Activated CD4-positive, alpha-beta T cell treated with anti-CD3 and anti-CD28 coated beads, Interleukin-10, Interleukin-2, amounts not matched to agents 100 ng/mL and 50 ng/mL, durations not matched to agents 16 hours and 8 hours (primary cell): ENCODE measurements at places on chromosomes 4 and X.
A peak's percentile ranks its signal among the peaks of the same experiment; 100 is the strongest.

DNA sequence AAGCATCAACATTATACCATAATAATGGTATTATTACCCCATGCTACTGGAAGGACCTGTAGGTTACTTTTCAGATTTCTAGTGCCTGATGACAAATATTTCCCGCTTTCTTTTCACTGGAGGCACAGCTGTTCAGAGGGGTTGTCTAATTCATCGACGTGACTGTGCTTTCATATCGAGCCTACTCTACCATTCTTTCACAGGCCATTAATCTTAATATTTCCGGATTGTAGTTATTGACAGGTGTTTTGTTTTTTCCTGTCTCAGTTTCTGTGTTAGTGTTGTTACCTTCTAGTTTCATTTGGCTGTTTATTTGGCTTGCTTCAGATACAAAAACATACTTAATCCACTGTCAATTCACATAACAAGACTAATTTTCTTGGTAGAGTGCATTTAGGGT lies 330.9 kb downstream of the SPOCK3 start:
- DNase-seq: no peak

DNA sequence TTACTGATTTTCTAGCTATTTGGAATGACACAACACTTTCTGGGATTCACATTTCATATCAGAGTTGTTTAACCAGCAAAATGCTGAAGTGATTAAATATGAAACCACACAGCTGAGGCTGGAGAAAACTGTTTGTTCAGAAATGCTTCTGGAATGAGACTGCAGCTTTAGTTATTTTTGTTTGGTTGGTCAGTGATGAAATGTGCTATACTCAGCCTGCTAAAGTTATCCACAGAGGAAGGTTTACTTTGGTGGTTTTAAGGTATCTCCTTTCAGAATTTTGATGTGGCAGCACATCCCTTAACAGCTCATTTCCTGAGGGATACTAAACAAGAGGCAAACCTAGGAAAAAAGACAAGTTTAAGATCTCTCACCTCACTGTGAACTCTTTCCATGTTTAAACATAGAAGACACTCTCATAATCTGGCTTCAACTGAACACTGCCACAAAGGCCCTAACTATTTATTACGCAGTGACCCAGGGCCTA lies 106.6 kb upstream of the PDE5A start:
- peak; percentile 0 for DNase-seq

DNA sequence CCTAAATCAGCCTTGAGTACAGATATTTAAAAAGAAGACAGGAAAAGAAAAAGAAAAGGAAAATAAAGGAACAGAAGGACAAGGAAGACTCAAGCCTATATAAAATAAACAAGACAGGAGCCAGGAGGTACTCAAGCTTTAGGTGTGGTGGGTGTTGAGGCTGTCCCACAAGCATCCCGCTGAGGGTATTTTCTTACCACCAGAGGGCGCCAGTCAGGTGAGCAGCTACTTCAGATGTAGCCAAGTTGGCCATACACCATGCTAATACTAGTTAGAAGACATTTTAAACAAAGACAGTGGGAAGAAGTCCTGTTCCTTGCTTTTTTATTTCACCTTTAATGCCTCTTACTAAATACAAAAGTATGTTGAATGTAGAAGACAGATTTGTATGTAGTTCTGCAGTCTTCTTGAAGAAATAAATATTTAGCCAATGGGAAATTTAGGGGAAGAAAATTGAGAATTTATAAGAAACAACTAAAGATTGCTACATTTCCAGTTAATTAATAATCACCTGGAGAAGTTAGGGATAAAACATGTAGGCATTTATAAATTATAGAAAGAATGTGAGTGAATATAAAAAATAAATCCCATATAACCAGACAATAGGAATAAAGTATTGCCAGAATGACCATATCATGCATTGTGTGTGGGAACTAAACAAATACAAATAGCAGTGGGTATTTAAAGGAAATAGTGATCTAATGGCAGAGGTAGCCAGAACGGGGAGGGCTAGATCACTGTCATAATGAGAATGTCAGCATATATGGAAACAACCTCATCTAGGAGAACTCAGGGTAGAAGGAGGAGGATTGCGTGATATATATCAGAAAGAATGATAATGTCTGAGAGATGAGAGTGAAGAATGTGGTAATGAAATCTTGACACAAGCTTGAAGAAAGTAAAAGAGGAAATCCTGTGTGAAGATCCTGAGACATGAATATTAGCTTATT lies 71.0 kb downstream of the MTHFD2L start:
- peak; percentile 87 for DNase-seq

DNA sequence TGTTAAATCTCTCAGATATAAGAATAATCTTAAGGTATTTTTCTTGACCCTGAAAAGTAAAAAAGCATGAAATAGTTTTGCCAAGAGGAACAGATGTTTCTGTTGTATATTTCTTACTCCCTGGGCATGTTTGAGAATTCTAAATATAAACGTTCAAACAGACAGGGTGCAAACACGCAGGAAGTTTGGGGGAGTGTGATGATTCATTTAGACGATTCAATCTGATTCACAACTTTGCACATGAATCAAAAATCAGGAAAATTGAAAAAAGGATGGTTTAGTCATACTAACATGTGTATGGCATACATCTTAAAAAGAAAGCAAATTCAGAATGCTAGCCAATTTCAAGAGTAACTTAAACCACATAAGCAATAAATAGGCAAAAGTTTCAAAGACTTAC lies 340.3 kb upstream of the GRID2 start:
- peak; percentile 42 for DNase-seq

DNA sequence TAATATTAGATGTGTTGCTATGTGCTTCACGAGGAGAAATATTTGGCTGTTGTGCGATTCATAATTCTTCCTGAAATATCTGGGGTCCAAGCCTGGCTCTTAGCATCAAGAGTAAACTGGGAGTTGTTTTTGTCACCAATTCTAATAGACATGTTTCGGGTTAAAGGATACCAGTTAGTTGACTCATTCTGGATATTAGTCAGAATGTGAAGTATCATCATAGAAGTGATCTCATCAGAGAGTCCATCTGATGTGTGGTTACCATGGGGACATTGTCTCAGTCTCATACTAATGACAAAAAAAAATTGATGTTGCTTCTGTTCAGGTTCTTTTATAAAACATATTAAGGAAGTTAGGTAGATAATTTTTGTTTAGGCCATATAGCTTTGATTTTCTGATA lies 57.2 kb upstream of the MTMR1 start:
- peak; percentile 79 for DNase-seq

- DNase-seq: no peak
Observed at GRCh38 chrX:99719140-99719539, 690.9 kb downstream of the PCDH19 start.

DNA sequence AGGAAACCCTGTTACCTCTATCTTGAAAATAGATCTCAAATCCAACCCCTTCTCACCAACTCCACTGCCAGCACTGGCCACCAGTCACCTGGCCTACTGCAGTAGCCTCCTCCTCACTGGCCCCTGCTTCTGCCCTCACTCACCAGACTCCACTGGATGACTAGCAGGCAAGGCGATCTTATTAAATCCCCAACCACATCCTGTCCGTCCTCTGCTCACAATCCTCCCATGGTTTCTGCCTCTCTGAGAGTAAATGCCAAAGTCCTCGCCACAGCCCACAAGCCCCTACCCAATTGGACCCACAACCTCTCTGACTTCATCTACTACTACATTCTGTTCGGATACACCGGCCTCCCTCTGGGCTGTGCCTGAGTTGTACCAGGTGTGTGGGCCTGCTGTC lies 5.4 kb upstream of the PIM2 start:
- DNase-seq: no peak

DNA sequence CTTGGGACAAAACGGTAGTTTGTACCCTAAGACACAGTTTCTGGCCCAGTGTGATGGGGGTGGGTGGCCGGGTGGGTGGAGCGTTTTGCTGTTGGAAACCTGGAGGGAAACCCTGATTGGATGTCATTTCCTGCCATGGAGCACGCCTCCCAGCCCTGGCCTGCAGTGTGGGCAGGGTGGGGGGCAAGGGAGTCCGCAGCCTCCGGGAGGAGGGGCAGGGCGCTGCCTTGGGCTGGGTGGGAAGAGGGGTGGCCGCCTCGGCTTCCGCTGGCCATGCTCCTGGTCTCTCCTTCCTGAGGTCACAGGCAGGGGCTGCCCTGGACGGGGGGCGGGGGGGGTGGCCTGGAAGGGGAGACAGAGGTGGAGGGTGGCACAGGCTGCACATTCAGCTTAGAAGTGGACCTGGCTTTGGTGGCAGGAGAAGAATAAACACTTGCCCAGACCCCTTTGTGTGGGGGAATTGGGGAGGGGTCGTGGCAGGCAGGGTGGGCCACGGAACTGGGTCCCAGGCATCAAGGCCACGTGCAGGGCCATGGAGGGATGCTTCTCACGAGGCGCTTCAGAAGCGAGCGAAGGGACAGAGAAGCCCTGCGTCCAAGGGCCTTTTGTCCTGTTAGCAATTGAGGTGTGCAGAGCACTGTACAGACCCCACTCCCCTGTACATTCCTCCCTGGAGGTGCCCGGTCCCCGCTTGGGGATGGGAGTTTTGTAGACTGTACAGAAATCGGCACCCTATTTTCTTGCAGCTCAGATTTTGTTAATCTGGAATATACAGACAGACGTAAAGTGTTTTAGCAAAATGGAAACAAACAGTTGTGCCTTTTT lies 6.2 kb downstream of the NAT8L start:
- no peak for DNase-seq

GRCh38 chr4:3212391-3213105 lies 36.4 kb upstream of the MSANTD1 start:
- no peak for DNase-seq

DNA sequence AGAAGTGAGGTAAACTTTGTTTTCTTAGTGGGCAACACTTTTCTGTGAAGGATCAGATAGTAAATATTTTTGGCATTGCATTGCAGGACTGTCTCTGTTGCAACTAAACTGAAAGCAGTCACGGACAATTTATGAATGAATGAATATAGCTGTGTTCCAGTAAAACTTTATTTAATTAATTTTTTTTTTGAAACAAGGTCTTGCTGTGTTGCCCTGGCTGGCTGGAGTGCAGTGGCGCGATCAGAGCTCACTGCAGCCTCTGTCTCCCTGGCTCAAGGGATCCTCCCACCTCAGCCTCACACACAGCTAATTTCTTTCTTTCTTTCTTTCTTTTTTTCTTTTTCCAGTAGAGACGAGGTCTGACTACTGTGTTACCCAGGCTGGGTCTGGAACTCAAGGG lies 15.8 kb downstream of the RBM10 start:
- no peak for DNase-seq

- DNase-seq: no peak
Observed at GRCh38 chr4:172390331-172390730, 577.1 kb downstream of the GALNTL6 start.

DNA sequence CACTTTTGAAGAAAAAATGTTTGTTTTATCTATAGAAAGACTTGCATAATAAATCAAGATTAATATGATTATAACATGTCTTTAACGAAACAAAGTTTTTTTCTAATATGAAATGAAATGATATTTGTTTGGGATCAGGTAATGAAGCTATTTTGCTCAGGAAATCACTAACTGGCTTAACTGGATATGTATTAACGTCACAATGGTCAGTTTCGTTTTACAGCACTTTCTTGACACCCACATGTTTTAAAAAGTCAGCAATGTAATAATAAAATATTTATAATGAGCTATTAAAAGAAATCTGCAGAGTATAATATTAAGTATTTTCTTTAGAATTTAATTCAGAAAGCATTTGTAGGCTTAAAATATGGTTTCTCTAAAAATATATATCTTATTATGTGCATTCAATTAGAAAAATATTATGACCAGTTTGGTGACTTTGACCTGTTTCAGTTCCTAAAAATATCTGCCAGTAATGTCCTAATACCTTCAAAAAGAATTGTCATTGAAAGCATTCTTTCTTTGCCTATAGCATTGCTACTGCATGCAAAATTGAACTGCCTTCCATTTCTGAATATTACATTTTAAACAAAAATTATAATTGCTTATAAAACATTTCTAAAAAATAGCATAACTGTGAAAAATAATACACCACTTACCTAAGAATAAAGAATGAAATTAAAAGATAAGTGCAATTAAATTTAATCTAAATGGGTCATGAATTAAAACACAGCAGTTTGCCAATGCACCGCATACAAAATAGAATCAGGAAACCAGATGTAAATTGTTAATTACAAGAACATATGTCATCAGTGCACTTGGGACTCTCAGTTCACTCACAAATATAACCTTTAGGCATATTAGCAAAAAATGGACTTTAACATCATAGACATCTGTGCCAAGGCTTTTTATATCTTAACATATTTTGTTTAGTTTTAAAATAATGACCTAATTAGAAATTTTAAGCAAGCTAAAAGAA lies 31.6 kb downstream of the TIGD2 start:
- DNase-seq: no peak

DNA sequence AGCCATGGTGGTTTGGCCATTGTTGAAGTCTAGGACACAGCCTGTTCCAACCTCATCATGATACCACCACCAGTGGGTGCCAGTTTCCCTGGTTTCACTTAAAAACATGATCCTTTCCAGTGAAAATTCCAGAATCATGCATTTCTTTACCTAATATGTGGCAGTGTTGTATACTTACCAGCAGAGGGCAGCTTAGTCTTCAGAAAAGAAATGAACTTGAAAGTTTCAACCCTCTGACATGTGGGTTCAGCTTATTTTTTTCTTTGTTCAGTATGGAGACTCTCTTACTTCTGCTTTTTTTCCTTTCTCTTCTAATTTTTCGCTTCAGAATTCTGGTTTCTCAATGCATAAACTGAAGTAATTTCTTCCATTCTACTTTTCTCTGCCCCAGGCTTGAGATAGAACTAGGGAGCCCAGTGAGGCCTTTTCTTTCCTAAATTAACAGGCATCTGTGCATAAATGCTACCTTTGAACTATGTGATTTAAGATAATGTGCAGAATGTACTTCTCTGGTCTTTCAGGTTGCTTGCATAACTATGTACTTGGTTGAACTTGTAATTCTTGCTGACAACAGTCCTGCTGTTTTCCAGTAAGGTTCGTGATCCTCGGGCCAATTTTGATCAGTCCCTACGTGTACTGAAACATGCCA lies 10.7 kb downstream of the LIAS start:
- DNase-seq: peak; percentile 60

GRCh38 chr4:20194123-20195013 lies 57.3 kb upstream of the SLIT2 start:
- no peak for DNase-seq
